Fibroblast of upper back skin (primary cell): ENCODE measurements at places on chromosomes 1 and 21.

DNA sequence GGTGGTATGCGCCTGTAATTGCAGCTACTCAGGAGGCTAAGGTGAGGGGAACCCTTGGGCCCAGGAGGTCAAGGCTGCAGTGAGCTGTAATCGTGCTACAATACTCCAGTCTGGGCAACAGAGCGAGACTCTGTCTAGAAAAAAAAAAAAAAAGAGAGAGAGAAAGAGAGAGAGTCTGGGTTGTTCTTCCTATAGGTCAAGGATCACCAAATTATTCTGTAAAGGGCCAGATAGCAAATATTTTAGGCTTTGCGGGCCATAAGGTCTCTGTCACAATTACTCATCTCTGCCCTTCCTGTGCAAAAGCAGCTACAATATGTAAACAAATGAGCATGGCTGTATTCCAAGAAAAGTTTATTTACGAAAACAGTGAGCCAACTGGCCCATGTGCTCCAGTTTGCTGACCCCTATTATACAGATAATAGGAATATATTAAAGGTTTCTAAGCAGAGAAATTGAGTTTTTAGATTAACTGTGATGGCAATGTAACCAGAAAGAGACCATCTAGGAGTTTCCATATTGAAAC lies 2.1 kb downstream of the SASS6 start:
- DNase-seq, result no peak

DNA sequence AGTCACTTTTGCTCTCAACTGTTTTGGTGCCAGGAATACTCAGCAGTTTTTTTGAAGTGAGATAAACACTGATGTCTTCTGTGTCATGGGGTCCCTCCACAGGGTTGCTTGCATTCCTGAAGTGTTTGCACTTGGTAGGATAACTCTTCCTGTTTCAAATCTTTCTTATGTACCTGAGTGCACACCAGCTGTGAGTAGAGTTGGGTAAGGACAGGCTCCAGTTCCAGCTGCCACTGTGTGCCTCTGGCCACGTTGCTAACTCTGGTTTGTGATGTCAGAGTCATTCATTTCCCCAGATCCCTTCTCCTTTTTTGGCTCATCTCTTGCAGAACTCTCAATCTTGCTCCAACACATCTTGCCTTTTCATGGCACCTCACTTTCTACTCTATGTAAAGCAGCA lies 356.3 kb upstream of the B3GALT2 start:
- DNase-seq, result peak; percentile 8

DNA sequence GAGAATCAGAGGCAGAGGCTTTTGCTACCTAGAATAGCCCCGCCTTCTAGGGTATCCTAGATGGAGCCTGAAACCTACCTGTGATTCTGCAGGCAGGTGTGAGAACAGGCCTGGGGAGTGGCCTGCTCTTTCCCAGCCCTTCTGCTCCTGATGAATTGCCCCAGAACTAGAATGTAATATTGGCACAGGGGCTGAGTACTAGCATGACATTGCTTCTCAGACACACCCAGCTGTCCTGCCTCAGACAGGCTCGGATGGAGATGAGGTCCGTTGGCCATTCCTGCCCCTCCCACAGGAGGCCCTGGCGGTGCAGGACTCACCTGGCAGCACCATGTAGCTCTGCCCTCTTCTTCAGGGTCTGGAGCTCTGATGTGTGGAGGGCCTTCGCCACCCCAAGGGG lies 237.6 kb downstream of the GRIK3 start:
- DNase-seq, result no peak

GRCh38 chr1:117106478-117106877 lies 15.1 kb downstream of the TRIM45 start:
- peak; percentile 48 for DNase-seq

DNA sequence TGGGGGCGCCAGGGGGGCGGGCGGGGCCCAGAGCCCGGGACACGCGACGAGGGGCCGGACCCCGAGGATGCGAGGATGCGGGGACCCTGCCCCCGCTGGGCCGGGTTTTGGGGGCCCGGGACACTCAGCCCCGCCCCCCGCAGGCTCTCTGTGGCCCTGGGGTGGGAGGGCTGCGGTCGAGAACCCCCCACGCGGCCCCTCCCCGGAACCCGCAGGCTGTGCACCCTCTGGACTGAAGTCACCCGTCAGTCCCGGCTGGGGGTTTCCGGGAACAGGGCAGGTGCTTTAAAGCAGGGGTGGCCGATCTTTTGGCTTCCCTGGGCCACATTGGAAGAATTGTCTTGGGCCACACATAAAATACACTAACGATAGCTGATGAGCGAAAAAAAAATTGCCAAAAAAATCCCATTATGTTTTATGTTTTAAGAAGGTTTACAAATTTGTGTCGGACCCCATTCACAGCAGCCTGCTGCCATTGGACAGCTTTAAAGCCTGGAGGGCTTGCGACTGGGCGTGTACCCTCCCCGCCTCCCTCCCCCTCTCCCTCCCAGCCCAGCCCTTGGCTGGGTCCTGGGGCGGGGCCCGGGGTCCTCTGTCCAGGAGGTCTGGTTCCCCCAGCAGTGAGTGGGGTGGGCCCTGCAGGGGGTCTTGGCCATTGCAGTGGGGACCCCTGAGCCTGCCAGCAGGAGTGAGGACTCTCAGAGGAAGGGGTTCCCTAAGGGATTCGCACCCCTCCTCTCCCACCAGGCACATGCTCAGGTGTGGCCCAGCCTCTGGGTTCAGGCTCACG lies 21.6 kb upstream of the C1orf159 start:
- no peak for DNase-seq
